ENCODE measurements at places on chromosomes 5 and 9.

- no peak for DNase-seq
Observed at GRCh38 chr9:93121316-93122241, 12.5 kb downstream of the NINJ1 start.

- DNase-seq = no peak
Observed at GRCh38 chr5:57586649-57587048, 104.0 kb upstream of the ACTBL2 start.

DNA sequence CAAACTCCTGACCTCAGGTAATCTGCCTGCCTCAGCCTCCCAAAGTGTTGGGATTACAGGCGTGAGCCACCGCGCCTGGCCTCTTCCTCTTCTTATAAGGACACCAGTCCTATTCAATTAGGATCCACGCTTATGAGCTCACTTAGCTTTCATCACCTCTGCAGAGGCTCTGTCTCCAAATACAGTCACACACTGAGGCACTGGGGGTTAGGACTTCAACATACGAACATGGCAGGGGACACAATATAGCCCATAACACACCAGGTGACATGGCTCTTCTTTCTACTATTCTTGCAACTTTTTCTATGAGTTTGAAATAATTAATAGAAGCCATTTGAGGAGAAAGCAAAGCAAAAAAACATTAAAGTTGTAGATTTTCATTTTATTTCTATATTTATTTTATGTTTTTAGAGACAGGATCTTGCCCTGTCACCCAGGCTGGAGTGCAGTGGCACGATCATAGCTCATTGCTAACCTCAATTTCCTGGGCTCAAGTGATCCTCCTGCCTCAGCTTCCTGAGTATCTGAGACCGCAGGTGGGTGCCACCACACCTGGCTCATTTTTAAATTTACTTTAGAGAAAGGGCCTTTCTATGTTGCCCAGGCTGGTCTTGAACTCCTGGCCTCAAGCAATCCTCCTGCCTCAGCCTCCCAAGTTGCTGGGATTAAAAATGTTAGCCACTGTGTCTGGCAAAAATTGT, 6.0 kb upstream of the PRRT1B start:
- DNase-seq = no peak

DNA sequence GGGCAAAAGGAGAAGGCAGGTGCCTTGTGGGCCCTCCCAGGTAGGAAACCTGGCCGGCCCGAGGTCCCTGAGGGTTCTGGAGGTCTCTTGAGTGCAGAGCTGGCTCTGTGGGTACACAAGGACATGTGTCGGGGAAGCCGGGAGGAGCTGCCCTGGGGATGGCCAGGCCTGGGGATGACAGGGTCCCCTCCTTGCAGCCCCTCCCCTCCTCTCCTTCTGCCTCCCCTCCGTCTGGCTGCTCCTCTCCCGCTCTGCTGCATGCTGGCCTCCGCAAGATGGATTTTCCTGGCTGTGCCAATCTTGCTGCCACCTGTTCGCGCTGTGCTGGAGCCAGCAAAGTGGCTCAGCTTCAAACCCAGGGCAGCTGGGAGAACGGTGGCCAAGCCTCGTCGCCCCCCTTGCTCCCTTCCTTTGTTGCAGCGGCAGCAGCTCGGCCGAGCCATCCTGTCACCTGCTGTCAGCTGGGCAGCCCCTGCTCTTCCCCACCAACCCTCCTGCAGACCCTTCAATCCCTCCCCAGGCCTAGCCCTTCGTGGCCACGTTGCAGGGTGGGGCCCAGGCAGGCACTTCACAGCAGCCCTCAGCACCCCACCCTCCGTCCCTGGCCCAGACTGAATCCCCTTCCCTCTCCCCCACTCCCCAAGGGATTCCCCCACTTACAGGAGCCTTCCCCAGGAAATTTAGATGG, 17.6 kb upstream of the UNC5A start:
- DNase-seq = no peak

DNA sequence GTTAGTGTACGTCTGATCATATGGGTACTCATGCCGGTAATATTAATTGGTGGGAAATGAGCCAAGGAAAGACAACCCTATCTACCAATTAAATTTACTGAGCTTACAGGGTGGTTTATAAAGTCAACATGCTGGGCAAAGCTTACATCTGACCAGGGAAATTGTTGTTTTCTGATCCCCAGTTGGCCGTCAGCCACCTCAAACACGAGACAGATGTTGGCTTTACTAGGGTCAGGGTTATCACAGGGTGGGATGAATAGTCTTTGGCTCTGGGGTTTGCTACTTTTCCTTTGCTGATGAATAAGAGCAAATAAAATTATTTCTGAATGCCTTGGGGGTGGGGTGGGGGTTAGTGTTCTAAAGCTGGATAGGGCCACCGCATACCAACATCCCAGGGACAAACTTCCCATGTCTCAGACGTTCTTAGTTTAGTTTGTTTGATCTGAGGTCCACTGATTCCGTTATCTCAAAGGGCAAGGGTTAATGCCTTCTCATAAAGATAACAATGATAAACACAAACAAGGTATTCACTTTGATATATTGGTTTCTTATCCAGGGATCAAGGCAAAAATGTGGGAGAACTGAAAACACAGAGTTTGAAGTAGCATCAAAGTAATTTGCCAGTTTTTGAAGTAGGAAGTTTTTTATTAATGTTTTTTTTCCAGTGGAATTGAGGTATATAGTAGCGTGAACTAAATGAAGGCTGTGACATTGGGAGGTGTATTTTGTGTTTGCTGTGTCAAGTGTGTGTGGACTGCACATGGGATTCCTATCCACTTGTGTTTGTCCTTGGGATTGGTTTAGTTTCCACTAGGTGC, 109.1 kb upstream of the RPS23 start:
- DNase-seq = no peak

- DNase-seq = no peak
Observed at GRCh38 chr5:6554812-6555211, 78.0 kb downstream of the NSUN2 start.

GRCh38 chr5:67815455-67816391, 399.8 kb upstream of the PIK3R1 start:
- peak; percentile 26 for DNase-seq

- DNase-seq = no peak
Observed at GRCh38 chr9:94005272-94005901, 50.2 kb upstream of the BARX1 start.

DNA sequence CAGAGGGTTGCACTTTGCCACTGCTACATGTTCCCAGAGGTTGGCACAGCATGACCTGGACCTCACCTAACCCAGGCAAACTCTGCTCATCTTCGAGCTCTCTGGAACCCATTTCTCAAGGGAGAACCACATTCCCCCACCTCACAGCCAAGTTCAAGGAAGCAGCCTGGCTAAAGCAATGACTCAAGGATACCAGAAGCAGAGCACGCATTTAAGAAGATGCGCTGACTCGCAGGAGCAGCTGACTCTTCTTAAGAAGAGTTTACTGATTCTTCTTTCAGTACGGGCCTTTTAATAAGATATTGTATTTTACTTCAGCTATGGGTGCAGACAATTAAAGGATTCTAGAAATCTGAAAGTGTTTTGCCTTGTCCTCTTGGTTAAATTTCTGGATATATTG, 4.1 kb upstream of the SEMA5A start:
- no peak for DNase-seq

DNA sequence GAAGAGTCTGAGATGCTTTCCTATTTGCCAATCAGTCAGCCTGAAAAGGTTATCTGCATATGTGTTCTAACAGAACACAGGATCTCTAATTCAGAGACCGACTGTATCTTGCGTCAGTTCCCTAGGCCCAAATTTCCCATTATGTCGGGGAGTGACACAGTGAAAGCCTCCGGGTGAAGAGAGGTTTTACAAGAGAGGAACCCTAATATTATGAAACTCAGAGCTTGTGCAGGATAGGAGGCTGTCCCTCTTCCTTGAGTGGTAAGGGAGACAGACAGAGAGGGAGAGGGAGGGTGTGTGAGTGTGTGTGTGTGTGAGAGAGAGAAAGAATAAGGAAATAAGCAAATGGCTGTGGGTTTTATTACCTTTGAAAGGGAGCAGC, 1.9 kb downstream of the CD14 start:
- DNase-seq = no peak

DNA sequence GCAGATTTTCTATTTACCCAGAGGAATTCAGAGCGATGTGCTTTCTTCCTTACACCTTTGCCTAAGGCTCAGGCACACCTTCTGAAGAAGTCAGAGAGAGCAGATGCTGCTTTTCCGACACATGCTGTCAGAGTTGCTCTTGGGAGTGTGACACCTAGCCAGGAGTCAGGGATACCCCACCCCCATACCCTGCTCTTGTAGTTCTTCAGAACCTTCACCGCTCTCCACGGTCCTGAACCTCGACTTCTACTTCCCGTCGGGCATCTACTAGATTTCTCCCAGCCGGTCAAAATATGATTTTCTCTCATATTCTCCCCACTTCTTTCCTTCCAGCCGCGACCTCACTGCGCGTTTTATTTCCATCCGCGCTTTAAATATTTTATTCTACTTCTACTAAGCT, 1.7 kb downstream of the GRIN3A start:
- no peak for DNase-seq

Data from HuH-7 (cell line).